ENCODE measurements at places on chromosomes 2 and 18.
A peak's percentile ranks its signal among the peaks of the same experiment; 100 is the strongest.

DNA sequence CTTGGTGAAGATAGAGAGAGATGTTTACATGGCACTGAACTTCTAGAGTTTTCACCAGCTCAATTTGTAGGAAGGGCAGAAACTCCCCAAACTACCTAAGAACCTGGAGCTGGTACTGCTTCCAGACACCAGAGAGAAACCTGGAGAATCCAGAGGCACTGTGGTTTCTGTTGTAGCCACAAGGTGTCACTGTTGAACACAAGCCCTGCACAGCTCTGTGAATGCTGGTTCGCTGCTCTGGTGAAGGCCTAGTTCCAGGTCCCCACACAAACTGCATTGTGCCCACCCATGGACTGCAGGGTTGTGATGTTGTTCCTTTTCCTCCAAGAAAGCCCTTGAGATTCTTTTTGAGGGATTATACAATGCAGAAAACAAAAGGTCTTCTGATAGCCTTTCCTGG lies 150.5 kb upstream of the HS6ST1 start:
- DNase-seq = no peak

- DNase-seq = no peak
These were observed 258.8 kb downstream of the ALPK2 start for GRCh38 chr18:58370038-58370580.

DNA sequence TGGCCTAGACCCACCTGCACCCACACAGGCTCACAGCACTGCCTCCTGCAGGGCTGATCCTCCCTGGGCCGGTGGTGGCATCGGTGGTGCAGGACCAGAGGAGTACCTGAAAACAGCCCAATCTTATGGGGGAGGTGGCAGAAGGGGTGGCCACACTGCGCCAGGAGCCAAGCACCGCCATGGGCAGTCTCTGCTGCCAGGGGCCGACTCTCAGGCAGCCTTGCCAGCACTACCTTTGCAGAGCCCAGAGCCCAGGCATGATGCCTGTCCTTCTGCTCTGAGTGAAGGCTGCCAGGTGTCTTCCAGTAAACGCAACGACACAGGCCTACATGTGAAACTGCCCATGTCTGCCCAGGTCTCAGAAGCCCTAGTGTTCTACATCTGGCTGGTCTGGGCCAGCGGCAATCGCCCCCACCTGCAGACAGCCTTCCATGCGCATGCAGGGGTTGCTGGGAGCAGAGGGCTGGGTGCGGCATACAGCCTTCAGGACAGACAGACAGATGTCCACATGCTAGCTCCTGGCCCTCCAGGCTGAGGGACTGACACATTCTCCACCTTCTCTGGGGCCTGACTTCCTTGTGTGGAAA lies 6.8 kb downstream of the HS6ST1 start:
- DNase-seq = peak; percentile 9

DNA sequence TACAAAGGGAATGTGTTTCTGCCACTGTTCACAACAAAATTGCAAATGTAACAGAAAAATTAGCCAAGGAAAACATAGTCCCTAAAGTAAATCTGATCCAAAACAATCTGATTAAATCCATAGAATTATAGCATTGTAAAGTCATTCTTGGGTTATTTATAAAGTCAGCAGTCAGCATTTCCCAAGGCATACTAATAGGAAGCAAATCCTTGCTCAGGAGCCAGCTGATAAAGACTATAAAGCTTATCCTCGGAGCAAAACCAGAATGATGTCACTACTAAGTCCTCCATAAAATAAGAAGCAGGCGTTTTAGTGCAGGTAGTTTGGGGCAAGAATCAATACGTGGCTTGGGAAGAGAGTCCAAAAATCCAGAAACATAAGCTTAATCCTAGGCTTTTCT lies 67.3 kb upstream of the CSRNP3 start:
- DNase-seq = no peak

GRCh38 chr2:47984041-47984440 lies 77.7 kb upstream of the FBXO11 start:
- DNase-seq = no peak

DNA sequence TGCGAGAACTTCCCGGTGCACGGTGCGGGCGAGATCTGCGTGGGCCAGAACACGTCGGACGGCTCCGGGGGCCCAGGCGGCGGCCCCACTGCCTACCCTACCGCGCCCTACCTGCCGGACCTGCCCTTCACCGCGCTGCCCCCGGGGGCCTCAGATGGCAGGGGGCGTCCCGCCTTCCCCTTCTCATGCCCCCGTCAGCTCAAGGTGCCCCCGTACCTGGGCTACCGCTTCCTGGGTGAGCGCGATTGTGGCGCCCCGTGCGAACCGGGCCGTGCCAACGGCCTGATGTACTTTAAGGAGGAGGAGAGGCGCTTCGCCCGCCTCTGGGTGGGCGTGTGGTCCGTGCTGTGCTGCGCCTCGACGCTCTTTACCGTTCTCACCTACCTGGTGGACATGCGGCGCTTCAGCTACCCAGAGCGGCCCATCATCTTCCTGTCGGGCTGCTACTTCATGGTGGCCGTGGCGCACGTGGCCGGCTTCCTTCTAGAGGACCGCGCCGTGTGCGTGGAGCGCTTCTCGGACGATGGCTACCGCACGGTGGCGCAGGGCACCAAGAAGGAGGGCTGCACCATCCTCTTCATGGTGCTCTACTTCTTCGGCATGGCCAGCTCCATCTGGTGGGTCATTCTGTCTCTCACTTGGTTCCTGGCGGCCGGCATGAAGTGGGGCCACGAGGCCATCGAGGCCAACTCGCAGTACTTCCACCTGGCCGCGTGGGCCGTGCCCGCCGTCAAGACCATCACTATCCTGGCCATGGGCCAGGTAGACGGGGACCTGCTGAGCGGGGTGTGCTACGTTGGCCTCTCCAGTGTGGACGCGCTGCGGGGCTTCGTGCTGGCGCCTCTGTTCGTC lies 1.7 kb downstream of the FZD7 start:
- DNase-seq = peak; percentile 4

GRCh38 chr2:32485399-32485798 lies 128.6 kb downstream of the BIRC6 start:
- no peak for DNase-seq

DNA sequence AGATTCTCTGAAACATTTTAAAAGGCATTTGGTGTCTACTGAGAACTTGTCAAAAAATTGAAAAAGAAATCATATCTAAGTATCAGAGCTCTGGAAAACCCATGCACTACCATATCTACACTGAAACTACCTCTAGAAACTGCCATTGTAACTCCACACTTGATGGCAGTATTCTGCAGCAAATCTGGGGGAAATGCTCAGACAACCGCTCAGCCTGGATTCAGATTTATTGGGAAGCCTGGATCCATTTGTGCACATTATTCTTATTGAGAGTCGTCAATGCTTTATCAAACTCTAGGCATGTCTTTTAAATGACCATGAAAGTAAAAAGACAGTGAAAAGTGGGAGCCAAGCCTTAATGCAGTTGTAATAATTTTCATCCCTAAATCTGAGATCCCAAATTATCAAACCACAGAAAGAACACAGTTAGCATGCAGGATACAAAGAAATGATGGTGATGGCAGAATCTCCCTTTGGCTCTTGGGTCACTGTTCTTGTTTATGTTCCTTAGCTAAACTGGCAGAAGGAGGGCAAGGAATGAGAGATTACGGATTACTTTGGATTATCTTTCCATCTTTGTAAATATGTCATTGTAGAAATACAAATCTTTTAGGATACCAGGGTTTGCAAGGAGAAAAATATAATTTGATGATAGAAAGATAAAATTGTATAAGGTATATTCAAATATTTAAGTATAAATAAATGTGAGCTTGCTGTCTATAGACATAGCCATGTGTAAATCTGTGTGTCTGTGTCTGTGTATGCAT lies 512.1 kb upstream of the SYT4 start:
- DNase-seq = no peak

GRCh38 chr2:111201214-111201613 lies 80.5 kb downstream of the BCL2L11 start:
- no peak for DNase-seq

GRCh38 chr18:13532406-13533075 lies 193.8 kb downstream of the FAM210A start:
- DNase-seq = no peak

GRCh38 chr18:45284174-45284573 lies 331.1 kb upstream of the SLC14A2 start:
- DNase-seq = no peak
